ENCODE measurements at places on chromosomes 2 and 18. TPM values are rescaled to one million over a fixed set of nuclear protein-coding genes. Genes with fewer than 3 reads are reported as not detected.

GRCh38 chr2:43841949-43842865, 3.4 kb downstream of the ABCG8 start:
- H3K4me3 ChIP-seq, result no peak overlapping the region
- H3K27ac ChIP-seq, result no peak overlapping the region
- no peaks in the 10 kb centered on the region for H3K36me3 ChIP-seq
- H3K27me3 ChIP-seq, result peaks cover 3% of the 10 kb centered on the region
- no peaks in the 10 kb centered on the region for H3K4me1 ChIP-seq

DNA sequence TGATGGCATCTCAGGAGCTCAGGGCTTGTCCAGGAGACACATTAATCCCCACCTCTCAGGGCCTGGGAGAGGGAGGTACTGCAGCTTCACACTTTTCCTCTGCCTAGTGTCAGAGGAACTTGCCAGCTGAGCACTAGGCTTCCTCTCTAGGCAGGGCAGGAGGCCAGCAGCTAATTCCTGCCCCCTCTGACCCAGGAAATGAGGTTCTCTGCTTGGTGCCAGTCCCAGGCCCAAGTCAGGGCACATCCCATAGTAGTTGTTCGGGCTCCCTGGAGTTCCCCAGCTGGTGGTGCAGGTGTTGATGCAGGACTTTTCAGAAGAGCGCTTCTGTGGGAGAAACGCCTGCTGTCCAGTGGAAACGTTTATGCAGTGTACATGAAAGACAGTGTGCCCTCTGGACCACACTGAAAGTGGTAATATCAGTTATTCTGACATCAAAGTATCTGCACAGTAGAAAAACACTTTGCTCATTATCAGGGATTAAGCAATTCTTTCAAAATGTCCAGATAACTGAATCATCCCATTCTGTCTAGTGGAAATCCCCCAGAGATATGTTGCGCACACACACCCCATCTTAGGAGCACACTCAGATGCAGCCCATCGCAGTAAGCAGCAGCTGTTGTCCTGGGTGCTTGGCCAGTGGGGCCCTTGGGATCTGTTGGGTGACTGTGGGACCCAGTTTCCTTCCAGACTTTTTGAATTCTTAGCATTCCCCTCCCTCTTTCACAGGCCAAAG, 17.8 kb upstream of the SCLY start:
- no peak for DNase-seq
- H3K4me1 ChIP-seq, result peaks cover 2% of the 10 kb centered on the region
- H3K4me3 ChIP-seq, result no peak overlapping the region
- no peaks in the 10 kb centered on the region for H3K27me3 ChIP-seq

- H3K4me3 ChIP-seq, result no peak overlapping the region
- H3K4me1 ChIP-seq, result peaks cover 2% of the 10 kb centered on the region
- H3K27me3 ChIP-seq, result no peaks in the 10 kb centered on the region
- no peaks in the 10 kb centered on the region for H3K36me3 ChIP-seq
- no peak overlapping the region for H3K27ac ChIP-seq
Measured at GRCh38 chr2:102764083-102764482, 2.3 kb downstream of the TMEM182 start.

Gene ASNSD1
- total RNA-seq, result 39.4 TPM

Gene GAL3ST2
- 0.34 TPM for total RNA-seq

DNA sequence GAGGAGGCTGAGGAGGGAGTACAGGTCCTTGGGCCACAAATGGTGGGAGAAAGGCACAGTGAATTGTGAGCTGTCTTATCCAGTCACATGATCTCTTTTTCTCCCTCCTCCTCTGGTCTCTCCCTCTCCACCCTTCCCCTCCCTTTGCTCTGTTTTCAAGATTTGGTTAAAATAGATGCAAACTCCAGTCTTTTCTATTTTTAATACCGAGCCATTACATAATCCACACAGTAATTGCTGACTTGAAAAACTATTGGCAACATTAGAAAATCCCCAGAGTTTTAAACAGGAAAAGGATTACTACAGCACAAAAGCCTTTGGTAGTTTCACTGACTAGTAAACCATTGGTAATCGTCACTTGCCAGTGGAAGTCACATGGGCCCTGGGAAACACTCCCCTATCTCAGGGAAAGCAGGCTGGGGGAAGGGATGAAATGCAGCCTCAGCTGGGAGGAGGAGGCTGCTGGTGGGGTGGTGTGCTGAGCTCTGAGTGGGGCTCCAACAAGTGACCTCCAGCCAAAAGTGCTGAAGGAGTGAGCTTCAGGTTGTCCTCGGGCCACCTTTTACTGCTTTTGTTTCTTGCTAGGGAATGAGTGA, 57.4 kb upstream of the PCBP1 start:
- H3K27ac ChIP-seq, result peak overlapping the region; percentile 35
- no peak for DNase-seq
- no peaks in the 10 kb centered on the region for H3K27me3 ChIP-seq
- no peak overlapping the region for H3K4me3 ChIP-seq
- peaks cover 26% of the 10 kb centered on the region for H3K4me1 ChIP-seq

- peaks cover 14% of the 10 kb centered on the region for H3K36me3 ChIP-seq
- no peaks in the 10 kb centered on the region for H3K4me1 ChIP-seq
- H3K27ac ChIP-seq, result no peak overlapping the region
- no peak for DNase-seq
Measured at GRCh38 chr2:37282746-37283145, 41.9 kb downstream of the PRKD3 start.

Gene SETBP1
- 7.0 TPM for total RNA-seq

DNA sequence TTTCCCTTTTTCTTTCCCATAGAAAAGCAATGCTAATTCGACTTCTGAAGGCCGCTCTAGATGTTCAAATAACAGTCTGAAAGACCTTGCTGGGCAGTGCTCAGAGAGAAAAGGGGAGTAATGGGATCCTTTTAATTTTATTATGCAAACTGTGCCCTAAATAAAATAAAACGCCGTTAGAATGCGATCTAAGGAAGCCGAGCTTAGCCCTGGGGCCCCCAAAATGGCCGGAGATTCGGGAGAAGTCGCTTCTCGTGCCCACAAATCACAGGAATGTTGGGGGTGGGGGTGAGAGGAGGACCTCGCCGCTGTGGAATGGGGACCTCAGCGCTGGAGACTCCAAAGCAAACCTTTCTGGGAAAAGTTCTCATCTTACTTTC, 8.4 kb upstream of the POU3F3 start:
- peaks cover 7% of the 10 kb centered on the region for H3K36me3 ChIP-seq
- peaks cover 8% of the 10 kb centered on the region for H3K4me1 ChIP-seq
- H3K27ac ChIP-seq, result peak overlapping the region; percentile 60
- no peak for DNase-seq
- peak overlapping the region; percentile 22 for H3K4me3 ChIP-seq

DNA sequence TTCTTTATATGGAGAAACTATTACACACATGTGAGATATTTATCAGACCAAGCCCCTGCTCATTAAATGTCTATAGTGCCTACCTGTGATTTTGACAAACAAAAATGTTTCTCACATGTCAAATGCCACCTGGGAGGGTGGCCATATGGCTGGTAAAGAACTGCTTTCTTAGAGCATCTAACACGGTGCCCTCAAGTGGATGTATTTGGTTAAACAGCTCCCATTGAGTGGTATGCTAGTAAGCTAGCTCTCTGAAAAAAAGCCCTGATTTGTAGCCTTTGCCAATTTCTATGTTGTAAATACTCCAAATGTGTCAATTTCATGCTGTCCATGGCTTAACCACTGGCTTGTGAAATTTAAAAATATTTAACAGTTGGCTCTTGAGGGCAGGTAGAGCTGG, 94.6 kb downstream of the PMAIP1 start:
- H3K4me3 ChIP-seq, result no peak overlapping the region
- no peak for DNase-seq
- H3K27me3 ChIP-seq, result peaks cover 33% of the 10 kb centered on the region
- no peaks in the 10 kb centered on the region for H3K36me3 ChIP-seq

DNA sequence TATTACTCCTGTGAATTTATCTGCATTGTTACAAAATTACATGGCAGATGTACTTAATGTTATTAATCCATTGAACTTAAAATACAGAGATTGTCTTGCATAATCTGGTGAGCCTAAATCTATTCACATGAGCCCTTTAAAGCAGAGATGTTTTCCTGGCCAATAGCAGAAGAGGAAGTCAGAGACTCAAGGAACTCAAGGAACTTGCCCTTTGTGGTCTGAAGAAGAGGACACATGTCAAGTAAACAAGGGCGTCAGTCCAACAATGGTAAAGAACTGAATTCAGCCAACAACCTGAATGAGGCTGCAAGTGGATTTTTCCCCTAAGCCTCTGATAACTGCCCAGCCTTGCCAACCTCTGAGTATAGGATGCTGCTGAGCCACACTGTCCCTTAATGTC, 356.3 kb upstream of the PKDCC start:
- no peak for DNase-seq
- no peak overlapping the region for H3K4me3 ChIP-seq
- H3K27ac ChIP-seq, result no peak overlapping the region
- no peaks in the 10 kb centered on the region for H3K36me3 ChIP-seq

DNA sequence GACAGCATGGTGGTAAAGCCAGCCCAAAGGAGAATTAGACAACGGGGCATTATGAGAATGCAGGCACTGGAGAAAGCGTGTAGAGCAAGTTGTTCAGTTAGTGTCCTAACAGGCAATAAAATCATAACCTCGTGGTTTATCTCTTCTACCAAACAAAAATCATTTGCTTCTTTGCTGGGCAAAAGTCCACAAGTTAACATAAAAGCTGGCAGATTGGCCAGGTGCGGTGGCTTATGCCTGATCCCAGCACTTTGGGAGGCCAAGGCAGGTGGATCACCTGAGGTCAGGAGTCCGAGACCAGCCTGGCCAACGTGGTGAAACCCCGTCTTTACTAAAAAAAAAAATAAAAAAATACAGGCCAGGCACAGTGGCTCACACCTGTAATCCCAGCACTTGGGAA, 364.1 kb downstream of the SETBP1 start:
- H3K36me3 ChIP-seq, result no peaks in the 10 kb centered on the region
- H3K27me3 ChIP-seq, result no peaks in the 10 kb centered on the region
- no peak for DNase-seq
- no peak overlapping the region for H3K27ac ChIP-seq
- no peak overlapping the region for H3K4me3 ChIP-seq
- H3K4me1 ChIP-seq, result no peaks in the 10 kb centered on the region

Gene KIAA2012
- total RNA-seq, result not detected

DNA sequence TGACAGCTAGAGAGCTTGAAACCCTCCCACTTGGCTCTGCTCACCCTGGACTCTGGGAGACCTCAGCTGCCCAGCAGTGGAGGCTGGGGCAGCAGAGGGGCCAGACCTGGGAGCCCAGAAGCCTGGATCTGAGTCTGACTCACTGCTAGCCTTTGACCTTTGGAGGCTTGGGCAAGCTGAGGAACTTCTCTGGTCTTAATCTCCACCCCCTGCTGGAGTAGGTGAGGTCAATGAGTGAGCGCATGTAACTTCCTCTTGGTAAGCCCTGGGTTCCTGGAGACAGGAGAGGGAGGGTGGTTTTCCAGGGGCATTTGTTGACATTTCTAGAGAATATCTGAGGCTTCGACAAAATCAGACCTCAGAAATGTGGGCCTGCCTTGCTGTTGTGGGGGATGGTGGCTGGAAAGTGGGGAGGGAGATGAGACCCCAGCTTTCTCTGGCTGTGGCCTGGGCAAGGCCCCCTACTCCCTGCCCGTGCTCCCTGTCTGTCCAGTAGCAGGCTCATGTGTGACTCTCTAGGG, 73.0 kb upstream of the YWHAQ start:
- H3K27ac ChIP-seq, result peak overlapping the region; percentile 85
- no peak overlapping the region for H3K4me3 ChIP-seq
- H3K36me3 ChIP-seq, result peaks cover 3% of the 10 kb centered on the region
- H3K4me1 ChIP-seq, result peaks cover 43% of the 10 kb centered on the region

DNA sequence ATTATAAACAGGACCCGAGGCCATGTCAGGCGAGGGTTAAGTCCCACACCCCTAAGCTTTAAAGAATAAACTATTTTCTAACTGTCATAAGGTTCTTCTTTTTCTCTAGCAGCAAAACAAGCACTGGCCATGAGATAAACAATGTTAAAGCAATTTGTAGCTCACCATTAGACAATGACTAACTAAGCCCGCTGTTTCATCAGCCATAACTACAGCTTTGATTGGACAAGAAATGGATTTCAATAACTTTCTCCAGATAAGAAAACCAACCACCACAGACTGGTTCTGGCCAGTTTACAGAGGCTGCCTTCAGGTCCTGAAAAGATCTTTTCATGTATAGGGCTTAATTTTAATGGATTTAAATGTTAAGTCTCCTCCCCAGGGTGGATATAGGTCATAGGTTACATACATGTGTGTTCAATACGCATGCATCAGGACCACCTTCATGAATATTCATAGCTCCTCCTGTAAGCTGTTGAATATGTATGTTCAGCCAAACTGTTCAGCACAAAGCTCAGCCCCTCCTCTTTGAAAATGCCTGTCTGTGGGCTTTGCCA, 108.7 kb upstream of the RAB6C start:
- no peaks in the 10 kb centered on the region for H3K36me3 ChIP-seq
- no peak for DNase-seq
- H3K4me1 ChIP-seq, result no peaks in the 10 kb centered on the region
- H3K27me3 ChIP-seq, result no peaks in the 10 kb centered on the region

Gene DES
- not detected for total RNA-seq

- H3K36me3 ChIP-seq, result no peaks in the 10 kb centered on the region
- no peak overlapping the region for H3K4me3 ChIP-seq
- H3K4me1 ChIP-seq, result peaks cover 1% of the 10 kb centered on the region
- DNase-seq, result no peak
- no peak overlapping the region for H3K27ac ChIP-seq
Measured at GRCh38 chr2:17804358-17804757, 11.9 kb upstream of the MSGN1 start.

Measured in activated CD8-positive, alpha-beta T cell treated with anti-CD3 and anti-CD28 coated beads, Interleukin-2, amount 10 ng/mL, durations not matched to agents 7 days and 5 days (primary cell).